NCI-H774 (cell line): ENCODE measurements at places on chromosomes 7 and 10.

DNA sequence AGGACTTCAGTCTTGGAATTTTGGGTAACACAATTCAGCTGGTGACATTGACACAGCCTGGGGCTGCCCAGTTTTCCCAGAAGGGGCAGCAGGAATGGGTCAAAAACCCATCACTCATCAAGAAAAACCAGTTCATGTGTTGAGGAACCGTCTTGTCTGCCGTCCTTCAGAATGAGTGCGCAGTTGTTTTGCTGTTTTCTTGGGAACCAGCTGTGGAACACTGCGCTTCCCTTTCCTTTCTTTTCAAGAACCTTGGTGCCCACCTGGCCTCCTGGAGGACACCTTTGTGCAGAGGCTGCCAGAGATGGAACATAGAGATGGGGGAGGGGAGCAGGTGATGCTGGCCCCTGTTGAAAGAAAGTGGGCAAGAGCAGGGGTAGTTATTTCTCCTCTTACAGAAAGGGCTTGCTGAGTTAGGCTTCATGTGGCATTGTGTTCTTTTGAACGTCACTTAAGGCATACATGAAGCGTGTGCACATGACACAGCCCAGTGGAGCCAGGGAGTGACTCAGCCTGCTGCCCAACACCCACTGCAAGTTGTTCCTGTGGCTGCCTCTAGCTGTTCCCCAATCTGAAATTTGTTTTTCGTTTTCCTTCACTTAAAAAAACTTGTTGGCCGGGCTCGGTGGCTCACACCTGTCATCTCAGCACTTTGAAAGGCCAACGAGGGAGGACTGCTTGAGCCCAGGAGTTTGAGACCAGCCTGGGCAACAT, 87.4 kb upstream of the TNS3 start:
- DNase-seq: no peak

DNA sequence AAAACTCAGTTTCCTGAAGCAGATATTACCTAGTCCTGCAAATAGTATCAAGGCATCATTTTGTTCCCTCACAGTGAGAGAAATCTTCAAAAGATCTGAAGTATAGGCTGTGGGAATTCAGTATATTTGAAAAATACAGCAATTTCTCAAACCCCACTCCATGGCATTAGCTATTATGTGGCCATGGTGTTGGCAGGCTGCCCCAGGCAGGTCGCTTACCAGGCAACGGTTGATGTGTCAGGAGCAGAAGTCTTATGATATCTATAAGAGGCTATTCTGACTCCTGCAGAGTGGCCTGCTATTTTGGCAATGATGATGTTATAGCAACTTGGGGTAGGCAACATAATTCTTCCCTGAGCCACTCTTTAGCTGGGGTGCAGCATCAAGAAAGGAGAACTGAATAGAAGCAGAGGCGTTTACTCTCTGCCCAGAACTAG, 187.9 kb downstream of the PLXDC2 start:
- DNase-seq: no peak

GRCh38 chr10:100749309-100750217, 4.2 kb downstream of the PAX2 start:
- no peak for DNase-seq

DNA sequence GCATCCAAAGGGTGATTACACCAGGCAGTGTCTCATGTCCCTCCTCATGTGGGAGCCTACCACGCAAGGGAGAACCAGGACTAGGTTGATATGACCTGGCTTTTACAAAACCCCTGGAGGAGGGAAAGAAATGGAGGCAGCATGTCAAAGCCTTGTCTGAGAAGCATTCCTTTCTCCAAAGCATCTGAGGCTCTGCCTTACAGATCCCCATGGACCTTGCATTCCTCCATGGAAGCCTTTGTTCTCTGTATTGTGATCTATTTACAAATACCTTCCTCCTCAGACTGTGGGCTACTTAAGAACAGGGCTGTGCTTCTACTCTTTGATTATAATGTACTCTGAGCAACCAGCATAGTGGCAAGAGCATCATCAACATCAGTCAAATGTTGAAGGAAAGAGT, 197.0 kb downstream of the PLXNA4 start:
- DNase-seq: no peak

DNA sequence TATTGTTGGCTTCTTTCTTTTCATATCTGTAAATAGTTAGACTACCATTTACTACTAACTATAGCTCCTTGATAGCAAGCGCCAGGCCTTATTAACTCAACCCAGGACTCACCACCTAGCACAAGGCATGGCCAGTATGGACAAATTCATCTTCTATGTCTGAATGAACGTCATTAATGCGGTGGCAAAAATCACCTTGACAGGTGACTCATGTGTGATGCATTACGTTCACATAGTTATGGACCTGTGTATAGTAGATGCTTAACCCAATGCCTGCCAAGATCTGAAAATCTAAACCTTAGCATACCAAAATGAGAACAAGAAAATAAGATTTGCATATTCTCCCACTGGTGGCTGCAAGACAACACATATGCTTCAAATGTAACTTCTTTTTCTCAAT, 300.8 kb downstream of the PARD3 start:
- no peak for DNase-seq

DNA sequence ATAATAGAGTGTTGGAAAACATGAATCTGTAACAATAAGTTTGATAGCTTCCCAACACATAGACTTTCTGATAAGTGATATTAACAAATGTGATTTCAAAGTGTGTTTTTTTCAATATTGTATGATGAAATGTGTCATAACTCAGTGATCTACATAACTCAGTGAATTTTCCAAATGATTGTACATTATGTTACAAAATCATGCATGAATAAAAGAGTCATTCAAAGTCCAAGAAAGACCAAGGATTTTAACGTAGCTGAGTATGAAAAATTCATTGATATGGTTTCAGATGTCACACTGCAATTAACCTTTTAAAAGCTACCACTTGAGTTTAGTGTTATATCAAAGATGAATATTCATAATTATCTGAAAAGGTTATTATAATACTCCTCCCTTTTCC, 111.2 kb downstream of the MYOF start:
- no peak for DNase-seq
